ENCODE measurements at places on chromosomes 4 and X. TPM values are rescaled to one million over a fixed set of nuclear protein-coding genes. Genes with fewer than 3 reads are reported as not detected.

The VSIG1 gene
- polyA plus RNA-seq: 11.1 TPM

The PNMA5 gene
- polyA plus RNA-seq: not detected

The MTM1 gene
- polyA plus RNA-seq: 2.8 TPM

The CHIC1 gene
- 3.6 TPM for polyA plus RNA-seq

The RHOXF2 gene
- not detected for polyA plus RNA-seq

The CLDN34 gene
- polyA plus RNA-seq: not detected

The OPRPN gene
- polyA plus RNA-seq: not detected

Data from adipose tissue (tissue), 3 donors.